Fibroblast of lung (primary cell): ENCODE measurements at places on chromosomes 6 and 20.

- DNase-seq, result no peak
Observed at GRCh38 chr6:84771756-84772356, 7.5 kb upstream of the TBX18 start.

DNA sequence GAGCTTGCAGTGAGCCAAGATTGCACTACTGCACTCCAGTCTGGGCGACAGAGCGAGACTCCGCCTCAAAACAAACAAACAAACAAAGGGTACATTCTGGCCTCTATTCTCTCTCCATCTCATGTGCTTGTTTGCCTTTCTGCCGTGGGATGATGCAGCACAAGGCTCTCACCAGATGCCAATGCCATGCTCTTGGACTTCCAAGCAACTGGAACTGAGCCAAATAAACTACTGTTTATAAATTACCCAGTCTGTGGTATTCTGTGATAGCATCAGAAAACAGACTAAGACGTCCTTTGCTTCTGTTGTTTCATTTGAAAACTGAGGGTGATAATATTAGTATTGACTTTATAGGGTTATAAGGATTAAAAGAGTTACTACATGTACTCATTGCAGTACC lies 3.6 kb upstream of the BRD2 start:
- no peak for DNase-seq

- no peak for DNase-seq
Observed at GRCh38 chr6:107129370-107129925, 14.1 kb upstream of the BEND3 start.

DNA sequence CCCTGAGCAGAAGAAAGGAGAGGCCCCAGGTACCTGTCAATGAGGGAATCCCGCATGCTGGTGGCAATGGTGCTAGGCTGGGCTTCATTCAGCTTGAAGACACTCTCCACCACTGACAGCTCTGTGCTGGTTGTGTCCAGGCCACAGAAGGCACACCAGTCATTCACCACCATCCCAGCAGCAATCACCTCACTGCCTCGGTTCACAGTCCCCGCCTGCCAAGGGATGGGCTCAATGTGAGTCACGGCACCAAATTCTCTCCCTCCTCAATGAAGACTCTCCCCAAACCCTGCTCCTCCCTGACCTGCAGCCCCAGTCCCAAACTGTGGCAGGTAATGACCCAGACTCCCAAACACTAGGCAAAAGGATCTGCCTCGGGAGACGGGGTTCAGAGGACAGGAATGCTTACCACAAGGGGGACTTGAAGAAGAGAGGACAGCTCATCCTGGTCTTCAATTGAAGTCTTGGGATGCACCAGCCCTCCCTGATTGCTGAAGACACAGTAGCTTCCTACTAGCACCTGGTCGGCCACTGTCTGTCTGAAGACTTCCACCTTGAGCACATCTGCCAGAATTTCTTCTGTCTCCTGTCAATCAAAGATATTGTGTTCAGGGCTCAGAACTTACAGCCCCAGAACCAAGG lies 1.7 kb upstream of the MMP24OS start:
- DNase-seq, result no peak

- peak; percentile 30 for DNase-seq
Observed at GRCh38 chr20:41222296-41222695, 85.0 kb downstream of the PLCG1 start.

DNA sequence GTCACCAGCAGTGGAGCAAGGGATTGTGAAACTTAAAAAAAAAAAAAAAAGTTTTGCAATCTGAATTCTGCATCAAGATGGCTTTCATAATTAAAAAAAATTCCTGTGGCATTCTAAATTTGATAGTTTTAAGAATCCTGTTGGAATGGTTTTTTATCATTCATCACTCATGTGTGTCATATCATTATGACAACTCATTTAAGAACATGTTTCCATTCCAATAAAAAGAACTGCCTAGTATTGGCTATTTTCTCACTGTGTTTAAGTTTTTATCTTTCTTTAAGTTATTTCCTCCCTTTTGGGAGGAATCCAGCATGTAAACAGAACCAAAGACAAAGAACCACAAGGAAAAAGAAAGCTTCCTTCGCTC lies 26.2 kb upstream of the RHAG start:
- DNase-seq, result peak; percentile 18

- DNase-seq, result no peak
Observed at GRCh38 chr6:49551866-49552129, 1.3 kb downstream of the C6orf141 start.

DNA sequence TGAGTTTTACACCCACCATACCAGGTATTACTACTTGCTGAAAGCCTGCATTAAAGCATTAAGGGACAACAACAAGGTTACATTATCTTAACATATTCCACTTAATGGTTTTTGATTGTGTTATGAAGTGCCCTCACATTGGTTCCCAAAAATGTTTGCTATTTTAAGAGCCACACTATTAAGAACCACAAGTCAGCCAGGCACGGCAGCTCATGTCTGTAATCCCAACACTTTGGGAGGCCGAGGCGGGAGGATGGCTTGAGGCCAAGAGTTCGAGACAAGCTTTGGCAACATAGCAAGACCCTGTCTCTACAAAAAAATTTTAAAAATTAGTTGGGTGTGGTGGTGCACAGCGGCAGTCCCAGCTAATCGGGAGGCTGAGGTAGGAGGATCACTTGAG lies 28.2 kb downstream of the ATXN1 start:
- DNase-seq, result no peak

- no peak for DNase-seq
Observed at GRCh38 chr6:53931086-53931485, 136.3 kb downstream of the LRRC1 start.

DNA sequence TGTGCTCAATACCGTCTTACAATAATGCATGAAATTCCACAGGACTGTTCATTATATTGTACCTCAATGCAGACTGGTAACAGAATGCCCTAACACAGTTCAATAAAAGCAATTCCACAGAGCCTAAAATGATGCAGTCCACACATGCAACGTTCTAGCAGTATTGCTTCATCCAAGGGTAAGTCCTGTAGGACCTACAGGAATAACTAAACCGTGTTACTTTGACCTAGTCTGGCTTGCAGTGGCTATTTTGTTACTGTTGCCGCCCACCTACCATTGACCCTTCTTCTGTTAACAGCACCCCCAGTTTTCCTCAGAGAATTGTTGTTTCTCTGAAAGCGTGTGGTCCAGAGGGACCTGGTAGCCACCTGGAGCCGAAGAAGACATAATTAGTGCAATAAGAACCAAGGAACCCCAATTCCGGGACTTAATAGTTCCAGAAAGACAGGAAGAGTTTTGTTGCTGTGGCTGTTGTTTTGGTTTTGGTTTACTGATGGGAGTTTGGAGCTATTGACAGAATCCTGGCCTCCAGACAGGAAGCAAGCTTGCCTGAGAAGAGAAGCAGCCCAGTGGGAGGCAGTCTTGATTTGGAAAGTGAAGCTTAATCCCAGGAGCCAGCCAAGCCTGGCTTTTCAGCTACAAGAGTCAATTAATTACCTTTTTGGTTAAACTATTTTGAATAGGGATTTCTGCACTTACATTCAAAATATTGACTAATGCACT lies 91.3 kb downstream of the FRK start:
- DNase-seq, result no peak

- DNase-seq, result no peak
Observed at GRCh38 chr6:6314596-6314995, 5.9 kb downstream of the F13A1 start.

- DNase-seq, result no peak
Observed at GRCh38 chr20:45363611-45364492, 896 bp downstream of the SYS1 start.

DNA sequence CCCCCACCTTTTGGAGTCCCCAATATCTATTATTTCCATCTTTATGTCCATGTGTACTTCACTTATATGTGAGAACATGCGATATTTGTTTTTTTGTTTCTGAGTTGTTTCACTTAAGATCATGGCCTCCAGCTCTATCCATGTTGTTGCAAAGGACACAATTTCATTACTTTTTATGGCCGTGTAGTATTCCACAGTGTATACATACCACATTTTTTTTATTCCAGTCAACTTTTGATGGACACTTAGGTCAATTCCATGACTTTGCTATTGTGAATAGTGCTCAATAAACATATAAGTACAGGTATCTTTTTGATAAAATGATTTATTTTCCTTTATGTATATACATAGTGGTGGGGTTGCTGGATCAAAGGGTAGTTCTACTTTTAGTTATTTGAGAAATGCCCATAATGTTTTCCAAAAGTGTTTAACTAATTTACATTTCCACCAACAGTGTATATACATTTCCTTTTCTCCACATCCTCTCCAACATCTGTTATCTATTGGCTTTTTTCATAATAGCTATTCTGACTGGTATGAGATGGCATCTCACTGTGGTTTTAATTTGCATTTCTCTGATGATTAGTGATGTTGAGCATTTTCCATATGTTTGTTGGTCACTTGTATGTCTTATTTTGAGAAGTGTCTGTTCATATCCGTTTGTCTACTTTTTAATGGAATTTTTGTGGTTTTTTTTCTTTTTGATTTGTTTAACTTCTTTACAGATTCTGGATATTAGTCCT lies 34.0 kb upstream of the COL10A1 start:
- peak; percentile 70 for DNase-seq

GRCh38 chr20:1660246-1660645 lies 2.7 kb upstream of the SIRPG start:
- no peak for DNase-seq

DNA sequence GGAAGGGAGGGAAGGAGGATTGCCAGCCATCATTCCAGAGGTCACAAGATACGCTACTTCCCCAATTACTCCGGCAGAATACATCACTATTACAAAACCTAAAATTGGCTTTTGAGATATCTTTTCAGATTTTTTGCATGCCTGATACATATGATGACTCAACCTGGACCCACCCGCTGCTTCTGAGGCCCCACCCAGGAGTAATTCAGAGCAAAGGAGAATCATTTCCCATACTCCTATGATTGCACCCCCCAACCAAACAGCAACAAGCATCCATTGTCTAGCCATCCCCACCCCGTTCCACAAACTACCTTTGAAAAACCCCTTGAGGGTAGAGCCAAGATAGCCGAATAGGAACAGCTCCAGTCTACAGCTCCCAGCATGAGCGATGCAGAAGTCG lies 163.5 kb upstream of the GJE1 start:
- peak; percentile 24 for DNase-seq

GRCh38 chr6:27591699-27592480 lies 119.0 kb upstream of the ZNF184 start:
- DNase-seq, result peak; percentile 49

GRCh38 chr6:153949616-153950015 lies 89.4 kb upstream of the OPRM1 start:
- DNase-seq, result no peak

DNA sequence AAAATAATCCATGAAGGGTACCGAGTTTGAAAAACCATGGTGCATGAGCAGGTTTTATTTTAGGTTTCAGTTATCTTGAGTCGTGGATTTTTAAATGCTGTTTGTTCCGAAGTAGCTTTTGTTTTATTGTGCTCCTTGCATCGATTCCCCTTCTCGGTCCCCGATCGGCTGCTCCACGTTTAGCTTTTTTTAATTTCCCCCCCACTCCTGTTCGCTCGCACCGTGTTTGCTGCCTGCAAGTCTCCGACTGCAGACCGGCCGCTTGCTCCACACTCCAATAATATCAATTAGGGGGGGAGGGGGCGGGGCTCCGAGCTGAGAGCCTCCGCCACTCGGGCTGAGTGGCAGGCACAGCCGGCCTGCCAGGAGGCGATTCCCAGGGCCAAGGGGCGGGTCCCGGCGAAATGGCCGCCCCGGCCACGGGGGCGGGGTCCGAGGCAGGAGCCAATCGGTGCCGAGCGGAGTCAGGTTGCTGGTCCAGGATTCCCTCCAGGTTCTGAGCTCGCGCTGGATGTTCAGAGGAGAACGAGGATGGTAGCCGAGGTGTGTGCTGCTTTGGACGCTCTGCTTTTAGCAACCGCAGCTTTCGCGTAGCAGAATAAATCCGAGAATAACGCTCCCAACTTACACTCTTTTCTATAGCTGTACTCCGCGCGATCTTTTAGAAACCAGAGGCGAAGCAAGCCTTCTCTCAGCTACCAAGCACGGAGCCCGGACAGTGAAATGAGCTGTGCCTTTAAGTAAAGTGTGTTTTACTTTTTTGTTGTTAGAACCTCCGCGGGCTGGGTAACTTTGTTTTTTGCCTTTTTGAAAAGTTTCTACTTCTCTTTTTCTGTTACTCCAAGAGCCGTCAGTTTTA lies at the start of gene EPHA7:
Gene EPHA7, minus strand, starts transcription at position 256 of the 859 bp plus-strand sequence. Its CDS starts 218 bp downstream, at position 38.
- DNase-seq, result peak; percentile 89

- peak; percentile 74 for DNase-seq
Observed at GRCh38 chr6:106163446-106163965, 77.4 kb downstream of the PRDM1 start.

GRCh38 chr6:166660157-166660688 lies 33.2 kb upstream of the RPS6KA2 start:
- no peak for DNase-seq

- no peak for DNase-seq
Observed at GRCh38 chr6:139627091-139627490, 252.6 kb upstream of the CITED2 start.

GRCh38 chr20:59010995-59011873 lies 4.2 kb upstream of the CTSZ start:
- DNase-seq, result peak; percentile 64

GRCh38 chr6:33504486-33504885 lies 50.1 kb downstream of the ZBTB9 start:
- DNase-seq, result no peak

DNA sequence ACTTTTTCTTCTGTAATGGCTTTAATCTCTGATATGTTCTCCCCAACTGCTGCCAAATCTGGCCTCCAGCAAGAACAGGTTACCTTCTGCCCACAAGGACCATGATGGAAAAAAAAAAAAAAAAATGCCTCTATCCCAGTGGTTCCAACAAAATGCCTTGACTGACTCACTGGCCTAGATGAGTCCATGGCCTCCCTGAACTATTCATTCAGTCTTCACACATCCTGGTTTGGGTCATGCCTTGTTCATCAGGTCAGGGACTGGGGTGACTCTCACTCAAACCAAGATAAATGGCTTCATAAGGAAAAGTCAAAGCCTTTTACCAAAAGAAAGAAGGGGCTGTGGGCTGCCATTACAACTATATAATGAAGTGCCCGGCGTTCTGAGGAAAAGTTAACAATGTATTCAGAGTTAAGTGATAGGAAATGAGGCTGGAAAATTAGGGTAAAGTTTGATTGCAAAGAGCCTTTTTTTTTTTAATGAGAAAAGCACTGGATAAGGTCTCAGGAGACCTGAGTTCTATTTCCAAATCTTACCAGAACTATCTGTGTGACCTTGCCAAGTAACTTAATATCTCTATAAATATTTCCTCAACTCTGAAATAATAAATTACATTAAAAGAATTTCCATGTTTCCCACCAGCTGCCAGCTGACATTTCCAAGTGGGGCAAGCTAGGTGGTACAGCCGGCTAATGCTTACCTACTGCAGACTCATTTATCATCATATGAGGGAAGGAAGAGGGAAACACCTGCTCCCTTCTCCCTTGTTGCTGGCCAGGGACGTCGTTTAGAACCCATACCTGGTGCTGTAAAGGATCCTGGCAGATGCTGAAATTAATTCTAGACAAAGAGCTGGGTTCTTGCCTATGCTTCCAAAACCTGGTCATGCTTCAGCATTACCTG lies 380.0 kb upstream of the MARCKS start:
- DNase-seq, result peak; percentile 46

DNA sequence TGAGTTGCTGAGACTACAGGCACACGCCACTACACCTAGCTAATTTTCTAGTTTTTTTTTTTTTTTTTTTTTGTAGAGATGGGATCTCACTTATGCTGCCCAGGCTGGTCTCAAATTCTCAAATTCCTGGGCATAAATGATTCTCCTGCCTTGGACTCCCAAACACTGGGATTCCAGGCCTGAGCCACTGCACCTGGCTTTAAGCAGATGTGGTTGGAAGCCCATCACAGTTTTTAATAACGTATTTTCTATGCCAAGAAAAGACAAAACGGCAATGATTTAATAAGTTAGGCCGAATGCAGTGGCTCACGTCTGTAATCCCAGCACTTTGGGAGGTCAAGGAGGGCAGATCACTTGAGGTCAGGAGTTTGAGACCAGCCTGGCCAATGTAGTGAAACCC lies 456.6 kb downstream of the PRKN start:
- no peak for DNase-seq
